NCI-H1694 (cell line): ENCODE measurements at places on chromosomes 1 and 21.

DNA sequence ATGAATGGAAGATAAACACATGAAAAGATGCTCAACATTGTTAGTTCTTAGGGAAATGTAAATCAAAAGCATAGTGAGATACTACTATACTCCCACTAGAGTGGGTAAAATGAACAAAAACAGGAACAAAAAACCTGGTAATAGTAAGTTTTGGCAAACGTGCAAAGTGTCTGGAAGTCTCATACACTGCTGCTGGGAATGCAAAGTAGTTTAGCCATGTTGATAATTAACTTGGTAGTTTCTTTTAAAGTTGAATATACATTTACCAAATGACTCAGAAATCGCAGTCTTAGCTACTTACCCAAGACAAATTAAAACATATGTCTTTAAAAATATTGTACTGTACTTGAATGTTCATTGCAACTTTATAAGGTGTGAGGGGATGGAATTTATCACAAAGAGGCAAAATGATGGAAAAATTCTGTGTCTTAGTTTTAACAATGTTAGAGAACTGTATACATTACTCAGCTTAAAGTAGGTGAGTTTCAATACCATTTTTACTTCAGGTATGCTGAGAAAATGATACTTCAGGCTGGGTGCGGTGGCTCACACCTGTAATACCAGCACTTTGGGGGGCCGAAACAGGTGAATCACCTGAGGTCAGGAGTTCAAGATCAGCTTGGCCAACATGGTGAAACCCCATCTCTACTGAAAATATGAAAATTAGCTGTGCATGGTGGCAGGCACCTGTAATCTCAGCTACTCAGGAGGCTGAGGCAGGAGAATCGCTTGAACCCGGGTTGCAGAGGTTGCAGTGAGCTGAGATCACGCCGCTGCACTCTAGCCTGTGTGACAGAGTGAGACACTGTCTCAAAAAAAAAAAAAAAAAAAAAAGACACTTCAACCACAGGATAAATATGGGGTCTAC is 102.3 kb downstream of the PDE4B start:
- DNase-seq, result no peak

DNA sequence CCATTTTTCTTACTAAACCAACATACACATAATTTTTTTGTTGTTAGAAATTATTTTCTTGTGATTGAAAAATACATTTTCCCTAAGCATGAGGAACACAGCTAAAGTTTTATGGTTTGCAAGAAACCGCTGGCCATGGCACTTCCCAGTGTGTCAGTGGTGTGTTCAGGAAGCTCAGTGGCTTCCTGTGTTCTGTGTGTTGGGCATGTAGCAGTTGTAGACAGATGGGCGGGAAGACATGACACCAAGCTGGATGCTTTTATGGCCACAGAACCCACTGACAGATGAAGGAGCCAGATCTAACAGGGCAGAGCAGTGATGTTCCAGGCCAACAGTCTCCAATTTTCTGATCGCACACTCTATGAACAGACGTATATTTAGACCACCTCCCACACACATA is 119.8 kb downstream of the GALNT2 start:
- DNase-seq, result no peak

DNA sequence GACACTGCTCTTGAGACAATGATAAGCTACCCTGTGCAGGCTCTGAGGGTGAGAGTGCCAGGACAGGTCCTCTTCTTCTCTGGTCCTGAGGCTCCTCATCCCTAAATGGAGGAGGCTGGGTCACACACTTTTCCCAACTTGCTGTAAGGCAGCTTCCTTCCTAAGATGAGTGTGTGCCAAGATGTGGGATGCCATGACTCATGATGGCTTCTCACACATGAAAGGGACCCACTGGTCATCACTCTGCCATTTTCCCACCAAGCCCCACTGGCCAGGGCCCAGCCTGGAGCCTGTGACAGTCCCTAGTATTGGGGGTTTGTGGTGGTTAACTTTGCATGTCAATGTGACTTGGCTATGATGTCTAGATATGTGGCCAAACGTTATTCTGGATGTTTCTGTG is 54.4 kb downstream of the CNIH3 start:
- DNase-seq, result no peak

- no peak for DNase-seq
These were observed 235.2 kb downstream of the DISC1 start for GRCh38 chr1:231861541-231862481.

DNA sequence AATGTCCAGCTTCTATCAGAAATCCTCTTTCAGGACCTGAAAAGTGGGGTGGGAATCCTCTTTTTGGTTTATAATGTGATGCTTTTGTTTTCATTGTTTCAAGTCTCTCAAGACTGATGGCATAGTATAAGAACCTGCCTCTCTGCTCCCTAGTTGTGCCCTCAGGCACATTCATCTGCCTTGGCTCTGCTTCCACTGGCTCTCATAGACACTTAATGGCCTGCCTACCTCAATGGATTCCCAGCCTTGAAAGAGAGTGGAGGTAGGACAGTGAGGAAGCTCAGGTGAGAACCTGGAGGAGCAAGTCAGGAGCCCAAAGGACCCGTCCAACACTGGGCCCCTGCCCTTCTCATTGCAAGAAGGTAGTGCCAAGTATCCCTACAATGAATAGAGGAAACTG is 4.8 kb downstream of the TTLL7 start:
- no peak for DNase-seq

GRCh38 chr1:29634324-29634723 is 398.0 kb downstream of the PTPRU start:
- DNase-seq, result no peak

GRCh38 chr21:44724196-44724595 is 12.8 kb upstream of the TSPEAR start:
- no peak for DNase-seq

- DNase-seq, result no peak
These were observed 38.3 kb upstream of the PRSS38 start for GRCh38 chr1:227777156-227777555.

- no peak for DNase-seq
These were observed 16.3 kb downstream of the VASH2 start for GRCh38 chr1:212966616-212967015.

- DNase-seq, result no peak
These were observed 30.9 kb downstream of the DNAI4 start for GRCh38 chr1:66893712-66894111.

GRCh38 chr1:218664385-218665170 is 319.4 kb downstream of the TGFB2 start:
- DNase-seq, result no peak

GRCh38 chr1:193588311-193589082 is 402.1 kb upstream of the B3GALT2 start:
- peak; percentile 77 for DNase-seq

DNA sequence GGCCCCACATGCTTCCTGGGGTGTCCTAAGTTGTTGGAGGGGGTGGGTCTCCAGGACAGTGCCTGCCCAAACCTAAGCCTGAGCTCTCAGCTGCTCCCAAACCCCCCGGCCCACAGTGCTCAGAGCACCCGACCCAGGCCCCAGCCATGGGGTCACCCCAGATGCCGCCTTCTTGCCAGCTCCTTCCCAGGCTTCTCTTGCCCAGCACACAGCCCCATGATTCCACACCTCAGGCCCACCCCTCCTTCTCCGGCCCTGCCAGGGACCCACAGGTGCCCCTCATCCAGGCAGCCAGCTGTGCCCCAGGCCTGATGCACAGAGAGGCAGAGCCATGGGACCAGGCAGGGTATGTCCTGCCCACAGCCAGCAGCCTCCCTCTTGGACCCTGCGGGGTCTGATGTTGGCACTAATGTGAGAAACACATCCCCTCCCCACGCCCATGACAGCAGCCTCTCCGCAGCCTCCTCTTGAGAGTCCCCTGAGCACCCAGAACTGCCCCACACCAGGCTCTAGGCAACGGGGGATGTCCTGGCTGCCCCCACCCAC is 4.9 kb downstream of the WNT9A start:
- DNase-seq, result no peak

DNA sequence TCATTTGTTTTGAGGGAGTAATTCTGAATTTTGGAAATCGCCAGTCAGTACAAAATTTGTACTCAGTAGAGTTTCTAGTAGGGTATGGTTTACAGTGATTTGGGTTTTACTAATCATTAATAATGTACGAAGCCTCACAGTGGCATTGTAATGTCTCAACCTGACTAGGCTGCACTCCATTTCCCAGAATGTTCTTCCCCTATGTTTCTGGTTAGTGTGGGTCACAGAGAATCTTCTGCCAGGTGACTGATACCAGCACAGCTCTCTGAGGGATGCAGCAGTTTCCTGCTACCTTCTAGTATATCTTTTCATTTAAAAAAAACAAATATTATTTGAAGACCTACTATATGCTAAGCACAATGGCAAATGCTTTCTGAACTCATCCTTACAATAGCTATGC is 112.9 kb downstream of the PTPN14 start:
- no peak for DNase-seq

DNA sequence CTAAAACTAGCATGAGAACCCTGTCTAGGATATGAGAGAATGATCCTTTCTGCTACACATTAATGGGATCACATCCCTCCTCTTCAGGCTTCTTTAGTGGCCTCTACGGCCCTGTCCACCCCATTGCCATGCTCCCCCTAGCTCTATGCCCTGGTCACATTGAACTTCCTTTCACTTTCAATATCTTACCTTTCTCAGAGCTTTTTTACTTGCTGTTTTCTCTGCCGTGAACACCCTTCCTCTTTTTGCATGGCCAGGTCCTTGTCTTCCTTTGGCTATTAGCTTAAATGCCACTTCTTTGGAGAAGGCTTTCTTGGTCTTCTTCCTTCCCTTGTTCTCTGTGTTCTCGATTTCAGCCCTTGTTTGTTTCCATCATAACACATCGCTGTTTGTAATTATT is 97.4 kb downstream of the GIPC2 start:
- DNase-seq, result no peak

DNA sequence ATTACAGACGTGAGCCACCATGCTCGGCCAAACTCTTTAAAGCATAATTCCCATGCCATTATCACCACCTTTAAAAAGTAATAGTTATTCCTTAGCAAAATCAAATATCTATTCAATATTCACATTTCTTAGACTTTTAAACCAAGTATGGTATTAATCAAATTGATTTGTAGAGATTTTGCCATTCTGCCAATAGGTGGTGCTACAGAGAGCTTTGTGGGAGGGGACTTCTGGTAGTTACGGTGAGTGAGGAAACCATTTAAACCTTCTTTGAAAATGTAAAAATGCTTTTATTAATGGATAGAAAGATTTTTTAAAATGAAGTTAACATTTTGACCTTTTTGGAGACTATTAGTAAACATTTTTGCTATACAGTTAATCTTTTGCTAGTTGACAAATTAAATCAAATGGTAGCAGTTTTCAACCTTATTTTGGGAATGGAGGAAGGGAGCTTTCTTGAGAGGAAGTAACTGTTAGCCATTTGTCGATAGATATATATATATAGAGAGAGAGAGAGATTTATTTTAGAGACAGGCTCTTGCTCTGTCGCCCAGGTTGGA is 19.3 kb downstream of the IARS2 start:
- no peak for DNase-seq

GRCh38 chr1:223755992-223756775 is 43.8 kb downstream of the CAPN2 start:
- no peak for DNase-seq

DNA sequence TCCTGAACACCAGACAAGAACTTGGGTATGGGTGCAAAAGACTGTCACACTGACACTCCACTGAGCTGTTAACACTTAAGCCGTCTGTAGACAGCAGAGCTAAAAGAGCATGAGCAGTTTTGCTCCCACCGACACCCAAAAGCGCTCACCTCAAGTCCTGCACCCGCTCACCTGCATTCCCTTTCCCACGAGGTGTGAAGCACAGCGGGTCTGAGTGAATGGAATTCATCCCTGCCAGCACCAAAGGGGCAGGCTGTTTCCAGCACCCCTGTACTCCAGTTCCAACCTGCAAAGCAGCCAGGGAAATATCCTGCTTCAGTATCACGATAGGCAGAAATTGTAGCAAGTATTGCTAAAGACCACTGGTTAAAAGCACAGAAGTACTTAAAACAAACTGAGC is 28.8 kb downstream of the KRTAP21-3 start:
- no peak for DNase-seq

DNA sequence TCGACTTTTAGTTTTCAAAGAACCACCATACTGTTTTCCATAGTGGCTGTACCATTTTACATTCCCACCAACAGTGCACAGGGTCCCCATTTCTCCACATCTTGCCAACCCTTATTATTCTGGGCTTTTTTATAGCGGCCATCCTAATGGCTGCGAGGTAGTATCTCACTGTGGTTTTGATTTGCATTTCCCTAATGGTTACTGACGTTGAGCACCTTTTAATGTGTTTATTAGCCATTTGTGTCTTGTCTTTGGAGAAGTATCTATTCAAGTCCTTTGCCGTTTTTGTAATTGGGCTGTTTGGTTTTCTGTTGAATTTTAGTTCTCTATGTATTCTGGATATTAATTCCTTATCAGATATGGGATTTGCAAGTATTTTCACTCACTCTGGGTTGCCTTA is 22.3 kb upstream of the KCNAB2 start:
- DNase-seq, result no peak

GRCh38 chr1:247269133-247269532 is 13.3 kb downstream of the VN1R5 start:
- DNase-seq, result no peak

GRCh38 chr1:203268901-203269653 is 36.2 kb upstream of the BTG2 start:
- peak; percentile 72 for DNase-seq

DNA sequence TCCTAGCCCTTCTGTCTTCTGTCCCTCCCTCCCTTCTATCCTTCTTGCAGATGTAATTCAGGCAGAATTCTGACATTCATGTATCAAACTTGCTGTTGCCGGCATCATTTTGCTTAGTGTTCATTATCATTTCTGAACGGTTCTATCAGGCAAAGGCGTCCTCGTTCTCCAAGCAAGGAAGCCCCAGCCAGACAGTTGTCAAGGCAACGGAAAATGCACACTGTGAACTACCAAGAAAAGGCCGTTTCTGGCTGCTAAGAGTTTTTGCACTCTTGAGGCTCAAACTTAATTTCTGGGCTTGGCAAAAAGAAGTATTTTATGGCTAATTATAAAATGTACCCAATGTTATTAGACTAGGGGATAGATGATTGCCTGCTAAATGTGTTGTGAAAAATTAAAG is 164.7 kb upstream of the KCNJ15 start:
- no peak for DNase-seq

DNA sequence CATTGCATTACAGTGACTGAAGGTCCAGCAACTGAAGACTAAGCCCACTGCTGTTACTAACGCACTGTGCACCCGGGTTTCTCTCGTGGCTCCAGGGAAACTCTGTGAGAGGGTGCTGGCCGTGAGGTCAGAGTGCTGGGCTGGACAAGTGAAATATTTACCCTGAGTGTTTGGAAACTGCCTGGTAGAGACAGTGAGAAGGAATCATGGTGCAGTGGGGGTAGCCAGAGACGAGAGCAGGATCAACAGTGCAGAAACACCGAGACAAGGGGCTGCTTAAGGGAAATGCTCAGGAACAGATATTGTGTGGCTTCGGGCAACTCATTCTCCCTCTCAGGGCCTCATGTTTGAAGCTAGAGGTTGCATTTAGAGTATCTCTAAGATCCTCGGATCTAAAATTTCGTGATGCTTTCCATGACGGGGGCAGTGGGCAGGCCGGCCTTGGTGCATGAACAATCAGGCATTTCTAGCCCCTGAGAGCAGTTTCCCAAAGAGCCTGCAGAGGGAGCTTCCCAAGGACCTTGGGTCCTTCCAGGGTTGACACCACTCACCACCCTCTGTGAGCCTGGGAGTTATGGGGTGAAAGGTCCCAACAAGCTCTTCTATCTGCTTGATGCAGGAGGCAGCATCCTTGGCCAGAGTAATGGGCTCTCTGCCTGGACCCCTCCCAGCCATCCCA is 9.7 kb downstream of the CD2 start:
- DNase-seq, result no peak
